Stomach (tissue), 19 donors: ENCODE measurements at places on chromosomes 16 and 17. TPM values are rescaled to one million over a fixed set of nuclear protein-coding genes. Genes with fewer than 3 reads are reported as not detected.
A peak's percentile ranks its signal among the peaks of the same experiment; 100 is the strongest.

DNA sequence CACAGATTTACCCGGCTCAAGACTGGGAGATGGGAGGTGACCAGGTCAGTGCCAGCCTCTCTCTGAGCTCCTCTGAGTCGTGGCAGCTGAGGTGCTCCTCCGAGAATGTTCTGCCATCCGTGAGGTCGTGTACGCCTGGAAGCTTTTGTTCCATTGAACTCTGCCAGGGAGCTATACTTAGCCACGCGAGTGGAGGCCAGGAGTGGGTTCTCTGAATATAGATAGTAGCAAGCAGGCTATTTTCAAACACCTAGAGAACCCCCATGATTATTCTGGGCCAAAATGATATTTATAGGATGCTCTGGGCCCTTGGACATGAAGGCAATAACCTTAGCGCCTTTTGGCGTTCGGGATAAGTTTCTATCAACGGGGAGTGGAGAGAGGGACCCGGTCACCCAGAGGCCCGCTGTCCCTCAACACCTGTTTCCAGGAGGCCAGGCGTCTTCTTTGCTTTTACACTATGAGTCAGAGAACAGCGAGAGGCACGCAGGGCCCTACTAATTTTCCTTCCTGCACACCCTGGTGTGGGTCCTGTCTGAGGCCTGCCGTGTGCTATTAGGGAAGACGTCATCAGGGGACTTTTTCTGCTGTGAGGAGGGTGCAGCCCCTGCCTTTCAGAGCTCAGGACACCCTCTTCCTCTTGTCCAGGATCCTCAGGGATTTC, 11.0 kb upstream of the MVD start:
- H3K27ac ChIP-seq: no peak overlapping the region
- no peak for DNase-seq
- no peaks in the 10 kb centered on the region for H3K27me3 ChIP-seq
- H3K4me3 ChIP-seq: no peak overlapping the region

DNA sequence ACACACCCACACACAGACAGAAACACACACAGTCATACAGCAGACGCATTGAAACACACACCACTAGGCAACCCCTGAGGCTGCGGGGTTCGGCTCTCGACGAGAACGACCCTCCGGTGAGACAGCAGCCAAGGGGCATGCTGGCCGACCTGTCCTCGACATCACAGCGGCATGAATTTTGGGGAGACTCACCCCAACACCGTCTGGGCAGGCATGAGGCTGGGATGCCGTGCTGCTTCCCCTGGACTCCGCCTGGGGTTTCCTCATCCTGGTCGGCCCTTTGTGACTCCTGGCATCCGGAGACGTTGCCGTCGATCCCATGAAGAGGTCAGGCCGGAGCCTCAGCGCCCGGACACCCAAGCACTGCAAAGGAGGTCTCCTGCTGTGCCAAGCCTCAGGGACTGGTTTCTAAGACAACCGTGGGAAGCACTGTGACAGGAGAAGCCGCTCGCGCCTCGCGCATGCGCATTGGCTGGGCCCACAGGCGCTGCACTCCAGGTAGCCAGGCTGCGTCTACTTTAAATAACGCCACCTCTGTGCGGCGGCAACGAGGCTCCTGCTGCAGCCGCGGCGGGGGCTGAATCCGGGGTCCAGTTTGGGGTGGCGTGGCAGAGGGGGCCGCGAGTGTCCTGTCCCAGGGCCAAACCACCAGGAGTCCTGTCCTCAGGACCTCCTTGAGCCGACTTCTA, 13.8 kb upstream of the KCNJ18 start:
- no peaks in the 10 kb centered on the region for H3K27me3 ChIP-seq
- no peak overlapping the region for H3K27ac ChIP-seq
- no peak for DNase-seq
- no peak overlapping the region for H3K4me3 ChIP-seq

- H3K36me3 ChIP-seq: no peaks in the 10 kb centered on the region
- H3K27me3 ChIP-seq: no peaks in the 10 kb centered on the region
- DNase-seq: no peak
- H3K4me1 ChIP-seq: no peaks in the 10 kb centered on the region
Observed at GRCh38 chr16:77610496-77610895, 111.8 kb upstream of the NUDT7 start.

- H3K4me3 ChIP-seq: no peak overlapping the region
- peak overlapping the region; percentile 42 for H3K27ac ChIP-seq
- no peaks in the 10 kb centered on the region for H3K4me1 ChIP-seq
- DNase-seq: no peak
Observed at GRCh38 chr17:40606548-40607353, 40.9 kb downstream of the SMARCE1 start.

DNA sequence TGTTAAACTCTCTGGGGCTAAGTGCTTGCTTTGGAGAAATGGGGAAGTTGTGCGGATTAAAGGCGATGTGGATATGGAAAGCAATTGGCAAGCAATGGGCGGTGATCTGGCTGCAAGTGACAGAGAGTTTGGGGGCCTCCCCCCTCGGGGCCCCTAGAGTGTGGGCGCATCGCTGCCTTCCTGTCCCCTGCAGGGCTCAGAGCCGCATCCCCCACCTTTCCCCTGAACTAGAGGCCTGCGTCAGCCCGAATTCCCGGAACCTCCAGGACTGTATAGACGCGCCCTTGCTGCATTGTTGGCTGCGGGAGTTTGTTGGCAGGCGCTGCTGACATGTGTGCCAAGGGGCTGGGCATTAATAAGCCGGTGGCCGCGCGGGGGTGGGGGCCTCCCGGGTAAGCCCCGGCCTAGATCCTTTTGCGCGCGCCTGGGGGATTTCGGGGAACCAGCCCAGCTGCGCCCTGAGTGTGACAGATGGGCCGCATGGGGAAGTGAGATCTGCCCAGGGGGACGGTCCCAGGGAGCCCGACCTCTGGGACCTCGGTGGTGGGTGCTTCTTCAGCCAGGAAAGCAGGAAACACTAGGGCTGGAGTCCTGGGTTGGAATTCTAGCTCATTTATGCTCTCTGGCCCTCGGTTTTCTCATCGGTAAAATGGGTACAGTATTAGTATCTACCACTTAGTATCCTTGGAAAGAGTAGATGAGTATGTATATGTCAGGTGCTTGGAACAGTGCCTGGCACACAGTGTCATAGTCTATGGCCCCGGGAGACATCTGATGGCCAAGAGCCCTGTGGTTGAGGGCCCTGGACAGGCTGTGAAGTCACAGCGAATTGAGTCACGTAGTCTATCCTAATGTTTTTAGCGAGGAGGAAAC, 1.0 kb downstream of the EEF2K start:
- peak; percentile 92 for DNase-seq
- H3K4me1 ChIP-seq: peaks cover 39% of the 10 kb centered on the region
- no peaks in the 10 kb centered on the region for H3K27me3 ChIP-seq
- H3K36me3 ChIP-seq: peaks cover 6% of the 10 kb centered on the region
- H3K27ac ChIP-seq: peak overlapping the region; percentile 80

DNA sequence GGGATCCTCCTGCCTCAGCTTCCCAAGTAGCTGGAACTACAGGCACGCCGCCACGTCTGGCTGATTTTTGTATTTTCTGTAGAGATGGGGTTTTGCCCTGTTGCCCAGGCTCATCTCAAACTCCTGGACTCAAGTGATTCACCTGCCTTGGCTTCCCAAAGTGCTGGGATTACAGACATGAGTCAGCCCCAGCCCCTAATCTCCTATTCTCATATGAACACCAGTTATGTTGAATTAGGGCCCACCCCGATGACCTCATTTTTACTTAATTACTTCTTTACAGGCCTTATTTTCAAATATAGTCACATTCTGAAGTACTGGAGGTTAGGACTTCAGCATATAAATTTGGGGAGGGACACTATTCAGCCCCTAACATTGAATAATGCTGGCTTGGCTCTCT, 49.2 kb downstream of the ZNRF1 start:
- peaks cover 71% of the 10 kb centered on the region for H3K4me1 ChIP-seq
- no peak overlapping the region for H3K4me3 ChIP-seq
- no peaks in the 10 kb centered on the region for H3K27me3 ChIP-seq

DNA sequence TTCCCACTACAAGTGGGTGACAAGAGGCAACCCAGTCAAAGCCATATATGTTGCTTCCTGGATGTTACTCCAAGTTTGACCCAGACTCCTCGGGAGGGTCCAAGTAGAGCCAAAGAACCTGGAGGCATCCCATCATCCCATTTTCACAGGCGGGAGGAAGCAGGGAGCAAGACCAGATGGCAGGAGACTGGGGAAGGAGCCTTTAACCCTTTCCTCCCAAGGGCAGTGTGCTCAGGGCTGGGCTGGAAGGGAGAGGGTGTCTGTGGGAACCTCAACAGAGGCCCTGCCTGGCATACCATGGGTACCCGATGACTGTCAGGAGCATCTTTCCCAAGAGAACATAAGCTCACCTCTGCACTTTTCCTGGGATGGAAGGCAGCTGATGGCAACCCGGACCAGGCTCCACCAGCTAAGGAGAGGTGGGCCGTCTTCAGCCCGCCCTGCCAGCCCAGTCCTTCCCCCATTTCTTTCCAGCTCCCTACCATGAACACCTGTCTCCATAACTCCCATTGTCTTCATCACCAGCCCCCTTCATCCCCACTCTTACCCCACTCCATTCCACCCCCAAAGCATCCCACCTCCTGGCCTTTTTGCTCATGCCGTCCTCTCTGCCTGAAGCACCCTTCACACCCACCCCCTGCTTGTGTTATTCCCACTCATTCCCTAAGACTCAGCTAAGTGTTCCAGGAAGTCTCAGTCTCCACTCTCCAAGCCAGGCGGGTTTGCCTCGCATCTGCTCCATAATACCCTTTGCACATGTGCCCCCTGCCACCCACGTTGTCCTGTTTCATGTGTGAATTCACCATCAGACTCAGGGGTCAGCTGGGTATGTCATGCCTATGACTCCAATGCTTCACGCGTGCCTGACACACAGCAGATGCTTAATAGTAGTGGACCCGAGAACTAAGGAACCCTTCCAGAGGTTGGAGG, 5.9 kb upstream of the SLC16A5 start:
- H3K4me1 ChIP-seq: peaks cover 52% of the 10 kb centered on the region
- no peak for DNase-seq
- H3K27me3 ChIP-seq: no peaks in the 10 kb centered on the region

GRCh38 chr17:28457890-28458289, 15.6 kb upstream of the SLC13A2 start:
- no peak for DNase-seq
- H3K27ac ChIP-seq: no peak overlapping the region
- no peaks in the 10 kb centered on the region for H3K36me3 ChIP-seq
- no peaks in the 10 kb centered on the region for H3K27me3 ChIP-seq
- H3K4me1 ChIP-seq: no peaks in the 10 kb centered on the region

DNA sequence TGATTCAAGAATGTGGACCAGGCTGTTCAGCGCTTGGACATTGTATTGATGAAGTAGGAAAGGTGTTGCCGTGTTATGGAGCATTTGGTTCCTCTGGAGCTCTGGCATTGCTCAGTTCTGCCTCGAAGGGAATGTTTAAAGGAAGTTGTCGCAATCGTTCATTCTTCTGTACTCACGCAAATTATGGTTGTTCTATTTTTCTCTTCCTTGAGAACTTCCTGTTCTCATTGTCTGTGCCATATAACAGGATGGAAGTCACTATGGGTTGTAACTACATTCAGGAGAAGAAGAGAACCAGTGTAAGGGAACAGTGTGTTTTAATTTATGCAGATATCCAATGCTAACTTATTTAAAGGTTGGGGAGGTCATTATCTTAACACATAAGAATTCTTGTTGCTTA, 13.0 kb downstream of the PCTP start:
- no peak for DNase-seq
- H3K27me3 ChIP-seq: no peaks in the 10 kb centered on the region
- H3K27ac ChIP-seq: peak overlapping the region; percentile 44

DNA sequence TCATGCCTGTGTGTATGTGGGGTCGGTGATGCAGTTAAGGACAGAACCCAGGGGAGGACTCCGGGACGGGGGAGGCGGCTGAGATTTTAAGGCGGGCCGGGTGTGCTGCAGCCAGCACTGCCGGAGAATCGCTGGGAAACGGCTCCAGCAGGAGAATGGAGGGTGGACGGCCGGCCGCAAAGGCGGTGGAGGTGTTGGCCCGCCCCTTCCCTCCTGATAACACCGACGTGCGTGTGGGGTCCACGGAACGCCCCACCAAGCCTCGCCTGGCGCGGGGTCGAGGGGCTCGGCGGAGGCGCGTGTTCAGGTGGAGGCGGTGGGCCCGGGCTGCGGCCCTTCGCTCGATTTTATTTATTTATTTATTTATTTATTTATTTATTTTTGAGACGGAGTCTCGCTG, 633 bp downstream of the ZNF843 start:
- no peaks in the 10 kb centered on the region for H3K36me3 ChIP-seq
- peak overlapping the region; percentile 76 for H3K4me3 ChIP-seq
- H3K27ac ChIP-seq: peak overlapping the region; percentile 92
- DNase-seq: no peak

GRCh38 chr16:67164599-67165061, at the start of gene HSF4:
Gene HSF4, plus strand, starts transcription at chr16:67164745. Its CDS starts 67 bp downstream, at chr16:67164812.
- DNase-seq: peak; percentile 75
- H3K27me3 ChIP-seq: peaks cover 25% of the 10 kb centered on the region
- peak within 1 kb of the TSS; percentile 80 for H3K27ac ChIP-seq
- no peaks in the 10 kb centered on the region for H3K36me3 ChIP-seq

- H3K27ac ChIP-seq: no peak overlapping the region
- no peaks in the 10 kb centered on the region for H3K36me3 ChIP-seq
- no peak overlapping the region for H3K4me3 ChIP-seq
- H3K4me1 ChIP-seq: no peaks in the 10 kb centered on the region
Observed at GRCh38 chr17:59746849-59747445, 39.5 kb downstream of the VMP1 start.

The PIPOX gene
- total RNA-seq: 1.8 TPM

The GLIS2 gene
- total RNA-seq: 7.1 TPM

The STAT5A gene
- total RNA-seq: 17.0 TPM

The MILR1 gene
- total RNA-seq: 1.8 TPM
